Inflammatory macrophage (primary cell): ENCODE measurements at places on chromosomes 16 and 17.

- no peak for DNase-seq
Observed at GRCh38 chr17:11031787-11032186, 193.9 kb upstream of the PIRT start.

DNA sequence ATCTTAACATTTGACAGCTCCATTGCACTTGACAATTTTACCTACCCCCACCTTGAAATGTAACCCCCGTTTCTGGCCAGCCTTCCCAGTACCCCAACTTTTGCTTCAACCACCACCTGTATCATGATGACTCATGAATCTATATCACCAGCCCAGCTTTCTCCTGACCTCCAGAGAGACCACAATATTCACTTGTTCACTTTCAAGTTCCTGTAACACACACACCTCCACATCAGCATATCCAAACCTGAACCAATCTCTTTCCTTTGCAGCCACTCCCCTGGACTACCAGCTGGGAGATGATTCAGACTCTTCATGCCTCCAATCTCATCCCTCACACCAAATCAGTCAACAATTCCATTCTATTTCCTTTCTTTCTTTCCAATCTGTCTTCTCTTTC, 8.0 kb downstream of the SMG6 start:
- no peak for DNase-seq

- DNase-seq, result no peak
Observed at GRCh38 chr17:19768046-19768782, 20.1 kb upstream of the ALDH3A1 start.

DNA sequence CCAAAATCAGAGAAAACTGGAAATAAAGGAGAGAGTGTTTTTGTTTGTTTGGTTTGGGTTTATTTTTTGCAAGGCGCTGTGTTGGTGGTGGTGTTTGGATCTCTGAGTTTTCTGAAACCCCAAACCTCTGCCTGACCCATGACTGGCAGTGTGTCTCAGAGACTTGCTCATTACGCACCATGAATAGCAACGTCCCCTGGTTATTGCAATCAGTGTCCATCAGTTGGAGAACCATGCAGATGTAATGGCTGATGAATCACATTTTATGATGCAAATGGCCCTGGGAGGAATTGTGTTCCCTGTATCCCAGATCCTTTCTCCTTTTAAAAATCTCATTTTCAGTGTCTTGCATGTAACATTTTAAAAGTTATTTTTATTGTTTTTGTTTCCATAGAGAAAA, 362.8 kb downstream of the PMP22 start:
- DNase-seq, result no peak

DNA sequence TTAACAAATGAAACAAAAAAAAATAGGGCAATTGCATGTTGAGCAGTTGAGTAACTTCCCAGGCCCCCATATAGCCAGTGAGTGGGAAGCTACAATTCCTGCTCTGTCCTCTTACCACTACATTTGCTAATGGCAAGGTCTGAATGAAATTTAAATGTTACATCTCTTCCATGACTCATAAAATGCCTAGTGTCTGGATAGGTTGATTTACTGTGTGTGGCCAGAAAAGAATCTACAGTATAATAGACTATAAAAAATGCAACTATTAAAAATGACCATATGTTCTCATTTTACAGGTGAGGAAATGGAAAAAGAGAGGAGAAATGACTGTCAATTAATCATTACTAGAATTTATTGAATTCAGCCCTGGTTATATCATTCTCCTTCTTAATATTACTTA, 1199.3 kb downstream of the CDH11 start:
- DNase-seq, result no peak

DNA sequence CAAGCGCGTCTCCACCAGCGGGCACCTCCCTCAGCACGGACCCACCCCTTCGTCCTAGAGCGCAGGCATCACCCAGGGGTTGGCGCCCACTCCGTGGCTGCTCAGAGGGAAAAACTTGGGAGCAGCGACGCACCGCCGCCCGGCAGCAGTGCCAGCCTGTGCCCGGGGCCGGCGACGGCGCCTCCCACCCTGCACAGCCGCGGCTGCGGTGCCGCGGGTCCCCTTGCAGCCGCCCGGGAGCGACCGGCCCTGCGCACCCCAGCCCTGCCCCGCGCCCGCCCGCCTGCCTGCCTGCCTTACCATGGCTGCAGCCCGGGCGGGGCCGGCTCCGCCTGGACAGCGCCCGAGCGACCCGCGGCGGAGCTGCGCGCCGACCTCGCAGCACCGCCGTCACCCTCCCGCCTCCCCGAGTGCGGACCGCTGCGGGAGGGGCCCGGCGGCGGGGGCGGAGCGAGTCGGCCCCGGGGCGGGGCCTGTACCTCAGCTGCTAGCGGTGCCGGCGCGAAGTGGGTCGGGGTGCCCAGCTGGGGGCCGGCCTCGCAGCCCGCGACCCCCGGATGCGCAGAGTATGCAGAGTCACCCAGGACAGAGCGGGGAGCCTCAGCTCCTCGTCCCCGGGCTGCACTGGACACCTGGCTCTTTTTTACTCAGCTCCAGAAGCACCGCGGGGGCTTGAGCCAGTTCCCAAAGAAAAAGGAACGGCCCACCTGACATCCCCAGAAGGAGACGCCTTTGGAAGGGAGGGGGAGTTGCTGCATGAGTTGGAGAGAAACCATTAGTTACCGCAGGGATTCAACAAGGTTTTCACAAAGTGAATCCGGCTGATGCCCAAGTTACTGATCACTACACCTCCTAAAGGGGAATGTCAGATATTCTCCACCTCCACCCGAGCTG, 17.5 kb upstream of the MTMR4 start:
- peak; percentile 49 for DNase-seq

DNA sequence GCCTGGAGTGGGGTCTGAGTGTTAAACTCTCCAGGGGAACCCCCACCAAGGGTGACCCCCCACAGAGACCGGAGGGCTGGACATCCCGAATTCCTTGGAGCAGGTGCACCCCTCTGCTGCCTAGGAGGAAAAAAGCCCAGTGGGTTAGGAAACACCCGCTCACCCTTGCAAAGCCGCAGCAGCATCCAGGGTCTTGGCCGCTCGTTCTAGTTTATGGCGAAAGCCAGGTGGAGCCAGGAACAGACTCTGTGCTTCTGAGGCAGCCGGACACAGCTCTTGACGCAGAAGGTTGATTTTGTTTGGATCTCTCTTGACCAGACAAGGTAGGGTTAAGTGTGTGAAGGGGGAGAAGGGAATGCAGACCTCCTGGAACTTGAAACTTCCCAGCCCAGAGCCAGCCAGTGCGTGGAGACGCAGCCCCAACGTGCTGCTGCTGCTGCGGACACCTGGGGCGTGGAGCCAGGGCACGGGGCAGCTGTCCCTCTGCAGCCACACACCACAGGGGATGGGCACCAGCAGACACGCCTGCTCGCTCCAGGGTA, 154.5 kb downstream of the LAT start:
- DNase-seq, result no peak

DNA sequence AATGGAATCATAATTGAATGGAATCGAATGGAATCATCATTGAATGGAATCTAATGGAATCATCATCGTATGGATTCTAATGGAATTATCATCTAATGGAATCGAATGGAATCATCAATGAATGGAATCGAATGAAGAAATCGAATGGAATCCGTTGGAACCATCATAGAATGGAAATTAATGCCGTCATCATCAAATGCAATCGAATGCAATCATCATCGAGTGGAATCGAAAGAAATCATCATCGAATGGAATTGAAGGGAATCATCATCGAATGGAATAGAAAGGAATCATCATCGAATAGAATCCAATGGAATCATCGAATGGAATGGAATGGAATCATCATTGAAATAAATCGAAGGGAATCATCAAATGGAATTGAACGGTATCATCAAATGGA, 217.2 kb downstream of the SHCBP1 start:
- DNase-seq, result no peak

DNA sequence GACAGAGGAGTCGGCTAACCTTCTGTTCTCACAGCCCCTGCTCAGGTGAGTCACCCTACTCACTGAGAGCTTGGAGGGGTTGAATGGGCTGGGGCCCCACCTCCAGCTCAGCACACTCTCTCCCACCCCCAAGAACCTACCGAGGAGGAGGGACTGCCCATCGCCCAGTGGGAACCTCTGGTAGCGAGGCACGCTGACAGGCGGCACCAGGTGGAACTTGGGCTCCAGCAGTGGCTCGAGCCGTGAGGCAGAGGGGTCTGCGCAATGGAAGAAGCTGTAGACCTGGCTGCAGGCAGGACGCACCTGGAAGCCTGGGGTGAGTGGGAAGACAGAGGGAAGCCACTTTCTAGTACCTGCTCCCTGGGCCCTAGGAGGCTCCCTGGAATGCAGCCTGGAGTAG, 28.3 kb downstream of the PIMREG start:
- no peak for DNase-seq

- DNase-seq, result no peak
Observed at GRCh38 chr16:17312094-17312710, 158.6 kb downstream of the XYLT1 start.

GRCh38 chr16:84988328-84989080, 22.8 kb downstream of the ZDHHC7 start:
- DNase-seq, result no peak

GRCh38 chr17:12909046-12909445, 108.8 kb downstream of the ELAC2 start:
- DNase-seq, result no peak

- no peak for DNase-seq
Observed at GRCh38 chr17:35944151-35944550, 638 bp upstream of the LYZL6 start.

- DNase-seq, result no peak
Observed at GRCh38 chr17:15000661-15001060, 264.5 kb downstream of the PMP22 start.
